ENCODE measurements at places on chromosomes 12 and 14.

DNA sequence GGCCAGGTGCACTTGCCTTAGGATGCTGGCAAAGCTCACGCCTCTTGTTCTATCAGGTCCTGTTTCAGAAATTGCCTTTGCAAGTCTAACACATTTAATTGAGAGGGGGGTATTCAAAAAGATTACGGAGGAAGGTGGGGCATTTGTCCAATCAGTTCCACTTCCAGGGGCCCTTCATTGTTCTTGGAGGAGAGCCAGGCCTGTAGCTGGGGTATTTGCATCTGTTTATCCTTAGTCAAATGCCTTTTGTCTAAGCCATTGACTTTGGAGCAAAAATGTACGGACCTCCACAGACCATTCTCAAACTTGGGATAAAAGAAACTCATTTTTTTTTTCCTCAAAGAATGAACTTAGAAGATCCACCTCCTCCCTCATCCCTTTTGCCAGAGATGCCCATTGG is 582.0 kb downstream of the BCL11B start:
- DNase-seq, result no peak

- DNase-seq, result no peak
These were observed 5.9 kb downstream of the FOXA1 start for GRCh38 chr14:37588956-37589714.

DNA sequence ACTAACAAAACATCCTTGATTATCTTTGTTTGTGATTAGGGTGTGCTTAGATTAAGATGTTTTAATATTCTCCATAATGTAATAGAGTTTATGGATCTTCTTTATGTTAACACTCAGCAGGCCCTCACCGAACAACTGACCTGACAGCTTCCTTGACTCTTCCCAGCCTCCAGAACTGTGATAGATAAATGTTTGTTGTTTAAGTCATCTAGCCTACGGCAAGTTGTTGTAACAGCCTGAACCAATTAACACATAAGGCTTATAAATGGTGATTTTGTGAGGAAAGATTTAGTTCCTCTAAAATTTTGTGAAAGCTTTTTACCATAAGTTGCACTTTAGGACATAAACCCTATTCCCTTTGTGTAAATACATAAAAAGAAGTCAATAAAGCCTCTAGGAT is 156.5 kb upstream of the DCN start:
- DNase-seq, result no peak

DNA sequence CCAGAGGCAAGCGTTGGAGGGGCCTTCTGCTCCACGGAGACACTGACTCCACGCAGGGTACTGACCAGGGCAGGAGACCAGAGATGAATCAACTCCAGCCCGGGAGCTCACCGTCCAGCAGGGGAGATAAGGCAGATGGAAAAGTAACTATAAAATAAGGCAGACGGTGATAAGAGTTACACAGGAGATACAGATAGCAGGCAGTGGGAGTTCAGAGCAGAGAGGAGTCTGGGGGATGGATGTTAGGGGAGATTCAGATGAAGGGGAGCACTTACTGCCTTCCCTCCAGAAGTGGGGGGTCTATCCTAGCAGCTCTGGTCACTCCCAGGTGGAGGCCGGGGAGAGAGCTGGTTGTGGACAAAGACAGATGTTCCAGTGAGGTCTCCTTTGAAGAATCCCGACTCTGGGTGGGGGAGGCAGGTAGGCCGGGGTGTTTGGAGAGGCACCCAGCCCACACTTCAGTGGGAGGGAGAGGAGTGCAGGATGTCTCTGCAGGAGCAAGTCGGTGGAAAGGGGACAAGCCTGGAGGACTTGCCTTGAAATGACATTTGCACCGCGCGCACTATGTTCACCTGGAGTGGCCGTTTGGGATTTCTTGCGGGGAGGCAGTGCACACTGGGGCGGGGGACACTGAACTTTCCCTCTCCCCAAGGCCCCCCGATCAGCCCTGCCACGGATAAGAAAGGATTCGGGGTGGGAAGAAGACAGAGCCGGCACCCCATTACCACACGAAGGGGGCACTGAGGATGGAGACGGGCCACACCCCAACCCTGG is 1.2 kb downstream of the PITPNM2 start:
- DNase-seq, result no peak

- no peak for DNase-seq
These were observed 94.9 kb upstream of the RAP1B start for GRCh38 chr12:68515793-68516192.

GRCh38 chr12:89047856-89048418 is 304.4 kb downstream of the DUSP6 start:
- no peak for DNase-seq

DNA sequence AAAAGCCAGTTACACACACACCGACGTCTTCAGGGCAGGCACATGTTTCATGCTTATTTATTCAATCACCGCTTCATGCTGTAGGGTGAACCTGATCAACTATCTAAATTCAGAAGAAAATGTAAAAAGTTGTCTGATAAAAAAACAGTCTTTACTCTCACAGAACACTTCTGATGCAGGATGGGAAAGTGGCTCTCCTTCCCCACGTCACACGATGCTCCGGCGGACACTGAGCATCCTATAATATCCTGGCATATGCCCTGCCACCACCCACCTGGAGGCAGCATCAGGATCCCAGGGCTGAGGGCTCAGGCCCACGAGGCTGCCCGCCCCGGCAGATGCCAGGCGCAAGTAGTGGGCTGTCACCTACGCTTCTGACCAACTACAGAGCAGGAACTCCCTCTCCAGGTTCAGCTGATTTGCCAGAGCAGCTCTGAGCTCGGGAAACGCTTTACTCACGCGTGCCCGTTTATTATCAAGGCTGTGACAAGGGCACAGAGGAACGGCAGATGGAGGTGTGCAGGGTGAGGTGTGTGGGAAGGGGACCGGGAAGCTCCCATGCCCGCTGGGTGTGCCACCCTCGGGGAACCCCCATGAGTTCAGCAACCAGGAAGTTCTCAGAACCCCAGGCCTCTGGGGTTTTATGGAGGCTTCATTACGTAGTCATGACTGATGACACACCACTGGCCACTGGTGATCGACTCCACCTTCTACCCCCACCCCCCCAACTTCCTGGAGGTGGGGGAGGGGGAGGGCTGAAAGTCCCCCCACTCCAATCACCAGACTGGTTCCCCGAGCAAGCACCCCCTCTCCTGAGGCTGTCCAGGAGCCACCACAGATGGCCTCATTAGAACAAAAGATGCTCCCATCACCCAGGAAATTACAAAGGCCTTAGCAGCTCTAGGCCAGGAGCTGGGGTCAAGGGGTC is 32.1 kb downstream of the SLC15A4 start:
- no peak for DNase-seq

- DNase-seq, result no peak
These were observed 369 bp downstream of the DEPDC4 start for GRCh38 chr12:100266585-100266834.

- no peak for DNase-seq
These were observed 5.3 kb downstream of the NAV3 start for GRCh38 chr12:77835969-77836368.

Data from BJ (cell line).